ENCODE measurements at places on chromosomes 5 and 9. TPM values are rescaled to one million over a fixed set of nuclear protein-coding genes. Genes with fewer than 3 reads are reported as not detected.

S1PR3 gene
- 2.7 TPM for total RNA-seq

- no peaks in the 10 kb centered on the region for H3K36me3 ChIP-seq
- peak overlapping the region; percentile 81 for H3K27ac ChIP-seq
- peaks cover 30% of the 10 kb centered on the region for H3K4me1 ChIP-seq
Measured at GRCh38 chr9:91193087-91193657, 168.5 kb downstream of the AUH start.

DNA sequence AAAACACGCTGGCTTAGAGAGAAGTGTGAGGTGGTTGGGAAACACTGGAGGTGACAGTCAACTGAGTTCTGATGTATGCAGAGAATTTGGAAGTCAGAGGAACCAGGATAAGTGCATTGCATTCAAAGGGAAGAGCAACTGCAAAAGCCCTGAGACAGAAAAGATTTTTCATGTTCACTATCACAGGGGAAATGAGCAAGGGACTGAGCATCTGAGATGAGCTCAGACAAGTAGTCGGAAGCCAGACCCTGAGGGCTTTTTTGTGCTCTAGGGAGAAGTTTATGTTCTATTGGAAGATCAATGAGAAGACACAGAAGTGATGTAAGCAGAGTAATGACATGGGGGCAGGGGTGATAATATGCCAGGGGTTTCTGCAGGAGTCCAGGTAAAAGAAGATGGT, 97.5 kb downstream of the HTR4 start:
- H3K4me1 ChIP-seq = peaks cover 16% of the 10 kb centered on the region
- DNase-seq = peak; percentile 23
- H3K27me3 ChIP-seq = no peaks in the 10 kb centered on the region
- H3K27ac ChIP-seq = no peak overlapping the region

DNA sequence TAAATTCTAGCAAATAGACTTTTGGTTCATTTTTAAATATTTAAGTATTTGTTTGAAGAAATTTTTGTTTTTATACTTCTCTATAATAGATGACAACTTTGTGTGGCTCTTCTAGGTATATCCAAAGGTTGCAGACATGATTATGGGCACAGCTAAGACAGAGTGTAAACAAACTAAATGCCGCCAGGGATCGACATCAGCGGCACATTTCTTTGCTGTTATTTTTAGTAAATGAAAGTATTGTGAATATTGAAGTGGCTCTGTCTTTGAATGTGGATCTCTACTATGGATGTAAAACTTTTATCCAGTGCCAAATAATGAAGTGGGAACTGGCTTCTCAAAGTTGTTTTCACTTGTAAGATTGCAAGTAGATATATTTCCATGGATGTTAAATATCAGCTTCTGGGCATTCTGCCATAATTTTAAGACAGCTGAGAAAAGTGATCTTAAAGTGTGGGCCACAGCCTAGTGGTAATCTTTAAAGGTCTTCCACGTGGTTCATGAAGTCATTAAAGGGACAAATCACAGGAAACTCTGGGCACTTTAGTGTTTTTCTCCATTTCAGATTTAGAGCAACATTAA, 589.9 kb downstream of the ZNF608 start:
- no peak overlapping the region for H3K4me3 ChIP-seq
- no peak for DNase-seq
- no peaks in the 10 kb centered on the region for H3K27me3 ChIP-seq
- H3K27ac ChIP-seq = no peak overlapping the region

GRCh38 chr9:21919377-21920362, 74.5 kb downstream of the CDKN2A start:
- H3K4me1 ChIP-seq = no peaks in the 10 kb centered on the region
- no peaks in the 10 kb centered on the region for H3K27me3 ChIP-seq
- H3K36me3 ChIP-seq = no peaks in the 10 kb centered on the region
- DNase-seq = no peak
- no peak overlapping the region for H3K4me3 ChIP-seq

MARVELD2 gene
- 21.8 TPM for total RNA-seq

GRCh38 chr5:178530526-178530925, 59.7 kb downstream of the COL23A1 start:
- H3K4me1 ChIP-seq = peaks cover 14% of the 10 kb centered on the region
- no peak overlapping the region for H3K4me3 ChIP-seq
- DNase-seq = no peak
